Activated T-helper 17 cell treated with anti-CD3 and anti-CD28 coated beads, Interleukin-2, amount 50 U/mL, for 72 hours (primary cell): ENCODE measurements at places on chromosomes 11 and 22.

DNA sequence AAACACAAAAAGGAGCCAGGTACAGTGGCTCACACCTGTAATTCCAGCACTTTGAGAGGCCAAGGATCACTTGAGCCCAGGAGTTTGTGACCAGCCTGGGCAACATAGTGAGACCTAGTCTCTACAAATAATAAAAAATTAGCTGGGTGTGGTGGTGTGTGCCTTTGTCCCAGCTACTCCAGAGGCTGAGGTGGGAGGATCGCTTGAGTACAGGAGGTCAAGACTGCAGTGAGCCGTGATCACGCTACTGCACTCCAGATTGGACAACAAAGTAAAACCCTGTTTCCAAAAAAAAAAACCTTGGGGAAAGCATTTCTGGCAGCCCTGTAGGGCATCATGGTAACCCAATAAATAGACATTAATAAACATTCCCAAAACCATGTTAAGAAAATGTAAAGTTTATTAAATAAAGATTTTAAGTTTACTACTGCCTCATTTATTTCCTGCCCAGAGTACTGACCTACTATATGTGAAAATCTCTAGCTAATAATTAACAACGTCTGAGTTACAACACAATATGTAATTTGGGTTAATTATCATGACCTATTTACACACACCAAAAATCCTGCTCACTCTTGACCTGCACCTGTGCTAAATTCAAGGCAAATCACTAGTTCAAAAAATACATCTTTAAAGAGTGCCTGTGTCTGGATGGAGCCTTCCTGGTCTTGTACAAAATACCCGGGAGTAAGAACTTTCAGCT lies 8.4 kb downstream of the EEF1G start:
- ATAC-seq: no peak

GRCh38 chr11:118117790-118118601 lies 31.2 kb upstream of the SMIM35 start:
- ATAC-seq: no peak

DNA sequence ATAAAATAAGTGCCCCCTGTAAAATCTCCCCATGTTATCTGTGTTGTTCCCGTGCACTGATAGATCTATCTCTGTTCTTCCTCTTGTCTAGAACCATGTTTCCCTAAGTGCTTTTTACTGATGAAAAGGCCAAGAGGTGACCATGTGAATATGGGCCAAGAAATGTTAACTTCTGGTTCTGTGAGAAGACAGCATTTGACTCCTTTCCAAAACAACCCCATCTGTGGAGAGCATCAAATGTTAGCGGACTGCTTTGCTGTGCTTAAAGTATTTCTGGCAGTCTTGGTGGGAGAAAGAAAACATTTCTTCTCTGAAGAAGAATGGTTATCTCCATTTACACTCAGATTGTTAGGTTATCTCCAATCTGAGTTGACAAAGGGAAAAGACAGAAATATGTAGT lies 58.6 kb upstream of the GUCY1A2 start:
- no peak for ATAC-seq

DNA sequence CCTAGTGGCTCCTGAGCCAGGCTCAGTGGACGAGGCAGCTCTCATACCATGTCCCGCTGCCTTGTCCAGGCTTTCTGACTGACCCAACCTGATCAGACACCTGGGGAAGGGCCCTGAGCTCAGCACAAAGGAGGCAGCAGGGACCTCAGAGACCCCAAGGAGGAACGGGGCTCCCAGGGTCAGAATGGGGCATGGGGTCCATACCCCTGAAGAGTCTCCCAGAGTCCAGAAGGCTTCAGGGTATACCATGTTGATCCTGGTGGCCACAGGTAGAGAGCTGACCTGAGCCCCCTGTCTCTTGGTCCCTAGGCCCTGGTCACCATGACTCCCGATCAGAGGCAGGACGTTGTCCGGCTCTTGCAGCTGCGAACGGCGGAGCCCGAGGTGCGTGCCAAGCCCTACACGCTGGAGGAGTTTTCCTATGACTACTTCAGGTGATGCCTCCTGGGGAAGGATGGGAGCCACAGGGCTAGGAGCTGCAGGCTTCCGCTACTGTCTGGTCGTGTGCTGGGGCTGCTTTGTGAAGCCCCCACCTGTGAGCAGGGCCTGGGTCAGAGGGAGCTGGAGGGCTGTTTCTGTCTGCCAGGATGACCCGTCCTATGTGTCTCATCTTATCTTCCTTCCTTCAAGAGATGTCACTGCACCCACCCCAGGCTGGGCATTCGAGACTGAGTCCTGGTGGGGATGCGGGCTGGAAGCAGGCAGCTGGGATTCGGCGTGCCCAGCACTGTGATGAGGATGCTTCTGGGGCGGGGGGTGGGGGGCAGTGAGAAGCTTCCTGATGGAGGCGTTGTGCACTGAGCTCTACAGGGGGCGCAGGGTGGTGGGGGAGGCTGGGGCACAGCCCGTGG lies 74.2 kb downstream of the MYO7A start:
- no peak for ATAC-seq

DNA sequence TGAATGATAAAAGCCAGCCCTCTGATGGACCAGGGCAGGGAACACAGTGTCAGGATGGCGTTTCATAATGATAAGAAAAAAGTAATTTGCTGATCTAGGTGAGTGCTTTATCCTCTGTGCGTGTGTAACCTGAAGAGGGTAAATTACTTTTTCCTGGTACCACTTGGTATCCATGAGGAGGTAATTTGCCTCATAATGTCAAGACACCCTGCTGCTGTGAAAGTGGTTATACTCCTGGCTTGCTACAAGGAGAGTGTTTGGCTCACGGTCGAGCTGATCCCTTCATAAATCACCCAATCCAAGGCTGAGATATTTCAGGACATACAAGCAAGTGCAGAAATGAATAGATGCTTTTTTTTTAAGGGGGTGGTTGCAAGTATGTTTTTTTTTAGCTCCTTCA lies 207.2 kb upstream of the PGR start:
- no peak for ATAC-seq

GRCh38 chr11:68524681-68525080 lies 64.1 kb downstream of the PPP6R3 start:
- ATAC-seq: no peak

GRCh38 chr11:10426475-10426874 lies 28.6 kb upstream of the AMPD3 start:
- no peak for ATAC-seq

- ATAC-seq: no peak
Observed at GRCh38 chr11:28223577-28223976, 115.4 kb downstream of the METTL15 start.

GRCh38 chr11:115049796-115050195 lies 371.5 kb downstream of the NXPE2 start:
- ATAC-seq: no peak

- no peak for ATAC-seq
Observed at GRCh38 chr11:34274712-34275398, 83.0 kb downstream of the ABTB2 start.

DNA sequence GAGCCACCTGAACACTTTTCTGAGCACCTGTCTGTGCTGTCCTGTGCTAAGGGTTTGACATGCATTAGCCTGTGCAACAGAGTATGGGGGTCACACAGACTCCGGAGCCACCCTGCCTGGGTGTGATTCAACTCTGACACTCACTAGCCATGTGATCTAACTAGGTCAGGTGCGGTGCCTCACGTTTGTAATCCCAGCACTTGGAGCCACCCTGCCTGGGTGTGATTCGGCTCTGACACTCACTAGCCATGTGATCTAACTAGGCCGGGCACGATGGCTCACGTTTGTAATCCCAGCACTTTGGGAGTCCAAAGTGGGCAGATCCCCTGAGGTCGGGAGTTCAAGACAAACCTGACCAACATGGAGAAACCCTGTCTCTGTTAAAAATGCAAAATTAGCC lies 11.4 kb downstream of the UBE2L6 start:
- no peak for ATAC-seq

GRCh38 chr11:62732830-62733229 lies 4.5 kb downstream of the TTC9C start:
- ATAC-seq: no peak

DNA sequence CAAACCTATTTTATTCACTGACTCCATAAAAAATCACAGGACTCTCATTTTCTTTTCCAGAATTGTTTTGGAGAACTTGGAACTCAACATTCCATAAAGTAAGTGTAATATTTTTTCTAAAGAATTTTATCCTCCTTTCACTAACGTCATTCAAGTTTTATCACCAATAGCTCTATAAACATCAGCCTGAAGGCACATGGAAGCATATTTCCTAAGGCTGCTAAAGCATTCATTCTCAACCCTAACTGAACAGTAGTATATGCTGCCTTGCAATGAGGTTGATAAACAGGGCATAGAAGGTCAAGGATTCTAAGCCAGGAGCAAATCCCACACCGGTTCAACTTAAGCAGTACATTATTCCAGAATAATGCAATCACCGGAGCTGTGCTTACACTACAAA lies 273.9 kb downstream of the RAB38 start:
- ATAC-seq: no peak

DNA sequence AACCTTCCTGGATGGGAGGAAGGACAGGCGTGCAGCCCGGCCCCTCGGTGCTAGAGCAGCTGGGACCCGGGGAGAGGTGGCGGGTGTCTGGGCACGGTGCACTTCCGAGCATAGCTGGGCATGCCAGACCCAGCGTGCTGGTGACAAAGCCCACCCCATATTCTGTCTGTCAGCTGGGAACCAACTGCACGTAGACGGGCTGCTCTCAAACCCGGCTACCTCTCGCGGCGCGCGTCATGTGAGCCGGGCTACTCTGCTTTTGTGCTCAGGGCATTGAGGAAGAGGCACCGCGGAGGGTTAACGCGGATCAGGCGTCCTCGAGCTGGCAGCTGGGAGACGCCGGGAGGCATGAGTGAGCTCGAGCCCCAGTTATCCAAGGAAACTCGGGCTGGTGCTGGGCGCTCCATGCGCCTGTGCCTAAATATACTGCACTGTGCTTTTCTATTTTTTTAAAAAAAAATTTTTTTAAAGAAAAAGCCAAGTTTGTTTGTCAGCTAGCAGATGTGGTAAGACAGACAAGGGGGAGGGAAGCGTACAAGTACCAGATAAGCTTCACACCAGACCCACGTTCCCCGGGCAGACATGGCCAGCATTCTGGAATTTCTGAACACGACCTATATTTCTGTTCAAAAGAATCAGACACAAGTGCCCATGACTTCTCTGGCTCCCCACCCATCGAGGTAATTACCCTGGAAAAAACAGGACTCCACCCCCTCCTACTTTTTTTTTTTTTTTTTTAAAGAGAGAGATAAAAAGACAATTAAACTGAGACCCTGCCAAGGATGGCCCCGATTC lies 425.6 kb downstream of the SHANK2 start:
- no peak for ATAC-seq

DNA sequence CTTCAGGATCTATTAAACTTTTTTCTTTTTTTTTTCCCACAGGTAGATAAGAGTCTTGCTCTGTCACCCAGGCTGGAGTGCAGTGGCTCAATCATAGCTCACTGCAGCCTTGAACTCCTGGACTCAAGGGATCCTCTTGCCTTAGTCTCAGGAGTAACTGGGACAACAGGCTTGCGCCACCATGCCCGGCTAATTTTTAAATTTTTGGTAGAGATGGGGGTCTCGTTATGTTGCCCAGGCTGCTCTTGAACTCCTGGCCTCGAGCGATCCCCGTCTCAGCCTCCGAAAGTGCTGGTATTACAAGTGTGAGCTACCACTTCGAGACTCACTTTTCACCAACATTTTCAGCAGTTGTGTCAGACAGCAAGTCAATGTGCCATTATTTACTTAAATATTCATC lies 962 bp downstream of the SIRT3 start:
- ATAC-seq: no peak

GRCh38 chr11:108697872-108698473 lies 33.1 kb downstream of the DDX10 start:
- ATAC-seq: peak; percentile 83

DNA sequence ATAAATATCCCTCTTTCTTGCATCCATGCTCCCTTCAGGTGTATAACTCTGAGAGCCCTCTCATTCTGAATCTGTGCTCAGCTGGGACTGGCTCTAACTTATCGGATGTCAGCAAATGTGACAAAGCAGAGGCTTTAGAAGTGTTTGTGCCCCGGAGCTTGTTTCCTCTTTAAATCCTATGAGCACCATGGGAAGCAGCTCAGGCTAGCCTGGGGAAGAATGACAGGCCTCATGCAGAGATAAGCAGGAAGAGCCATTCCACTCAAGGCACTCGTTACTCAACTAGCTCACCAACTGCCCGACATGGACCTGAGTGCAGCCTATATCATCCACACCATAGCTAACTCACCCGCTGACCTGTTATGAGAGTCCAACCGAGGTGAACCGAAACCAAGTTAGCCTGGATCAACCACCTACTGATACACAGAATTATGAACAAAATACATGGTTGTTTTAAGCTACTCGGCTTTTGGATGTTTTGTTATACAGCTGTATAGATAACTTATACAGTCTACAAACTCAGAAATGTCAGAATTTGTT lies 990.7 kb downstream of the NTM start:
- no peak for ATAC-seq

GRCh38 chr11:41532413-41532812 lies 73.0 kb upstream of the LRRC4C start:
- no peak for ATAC-seq

DNA sequence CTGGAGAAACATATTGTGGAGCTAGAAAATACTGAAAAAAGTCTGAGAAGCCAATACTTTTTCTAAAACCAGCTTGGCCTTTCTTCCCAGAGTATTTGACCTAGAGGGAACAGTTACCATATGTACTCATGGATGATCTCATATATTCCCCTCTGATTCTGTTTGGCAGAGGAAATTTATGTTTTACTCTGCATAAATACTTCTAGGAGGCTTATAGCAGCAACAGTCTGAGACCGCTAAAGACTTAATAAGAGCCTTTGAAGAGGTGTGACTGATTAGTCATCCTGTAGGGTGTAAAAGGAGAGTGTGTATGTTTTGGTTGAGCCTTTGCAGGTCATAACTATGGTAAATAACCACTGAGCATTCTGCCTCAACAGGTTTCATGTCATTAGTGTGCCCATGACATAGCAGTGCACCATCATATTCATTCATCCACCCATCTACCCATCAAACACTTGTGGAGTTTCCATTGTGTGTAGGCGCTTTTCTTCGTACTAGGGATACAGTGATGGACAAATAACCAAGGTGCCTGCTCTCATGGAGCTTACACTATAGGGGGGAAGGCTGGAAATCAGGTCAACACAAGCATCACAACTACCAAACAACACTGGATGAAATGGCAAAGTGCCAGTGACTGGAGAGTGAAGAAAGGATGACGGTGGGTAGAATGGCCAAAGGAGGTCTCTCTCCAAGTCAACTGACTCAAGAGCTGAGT lies 44.5 kb downstream of the TRAF6 start:
- ATAC-seq: peak; percentile 58

- ATAC-seq: no peak
Observed at GRCh38 chr11:122240638-122241037, 124.6 kb upstream of the BLID start.

- no peak for ATAC-seq
Observed at GRCh38 chr22:45977003-45977411, at the start of gene WNT7B. TSS of gene WNT7B (minus strand) at chr22:45977162. CDS start at chr22:45976754, 408 bp downstream.

- peak; percentile 3 for ATAC-seq
Observed at GRCh38 chr22:46770726-46771125, 8.3 kb downstream of the TBC1D22A start.

DNA sequence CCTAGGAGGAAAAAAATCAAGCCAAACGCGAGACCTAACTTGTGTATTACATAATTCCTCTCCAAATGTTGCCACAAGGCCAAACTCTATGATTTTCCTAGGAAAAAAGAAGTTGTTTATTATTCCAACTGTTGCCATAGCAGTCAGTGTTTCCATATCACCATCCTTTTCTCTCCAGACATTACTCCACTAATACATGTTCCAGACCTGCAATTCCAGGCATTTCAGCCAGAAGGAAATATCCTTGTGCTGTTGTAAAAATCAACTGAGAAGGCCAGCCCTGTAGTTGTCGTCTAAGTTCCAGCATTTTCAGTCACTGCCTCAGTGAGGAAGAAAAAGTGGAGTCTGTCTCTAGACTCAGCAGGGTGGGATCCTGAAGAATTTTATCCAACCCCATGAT lies 33.1 kb upstream of the PAMR1 start:
- no peak for ATAC-seq

GRCh38 chr22:24483976-24484545 lies 11.1 kb upstream of the UPB1 start:
- no peak for ATAC-seq
